ENCODE measurements at places on chromosomes 1 and 21.

- DNase-seq: no peak
Measured at GRCh38 chr1:44786138-44786840, 1.7 kb downstream of the BEST4 start.

GRCh38 chr1:221284028-221284427 is 404.8 kb downstream of the HLX start:
- peak; percentile 15 for DNase-seq

GRCh38 chr1:32773018-32773763 is 44.0 kb downstream of the YARS1 start:
- DNase-seq: peak; percentile 49

GRCh38 chr1:241140670-241141069 is 216.3 kb downstream of the RGS7 start:
- no peak for DNase-seq

- no peak for DNase-seq
Measured at GRCh38 chr1:25922971-25923552, 16.8 kb upstream of the STMN1 start.

DNA sequence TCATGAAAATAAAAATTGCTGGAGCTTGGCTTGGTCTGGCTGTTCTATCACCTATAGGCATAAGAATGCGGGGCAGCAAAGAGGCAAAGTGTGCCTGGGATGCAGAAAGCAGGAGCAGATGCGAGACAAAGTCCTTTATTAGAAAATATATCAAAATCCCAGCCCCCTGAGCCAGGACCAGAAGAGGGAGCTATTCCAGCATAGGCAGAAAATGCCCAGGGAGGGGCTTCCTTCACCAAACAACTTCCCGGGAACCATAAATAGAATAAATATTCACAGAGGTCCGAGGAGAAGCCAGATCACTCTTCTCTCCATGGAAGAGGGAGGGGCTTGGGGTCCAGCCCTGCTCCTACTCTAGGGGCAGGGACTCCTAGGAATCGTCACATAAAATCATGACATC is 5.0 kb downstream of the PPOX start:
- DNase-seq: no peak

DNA sequence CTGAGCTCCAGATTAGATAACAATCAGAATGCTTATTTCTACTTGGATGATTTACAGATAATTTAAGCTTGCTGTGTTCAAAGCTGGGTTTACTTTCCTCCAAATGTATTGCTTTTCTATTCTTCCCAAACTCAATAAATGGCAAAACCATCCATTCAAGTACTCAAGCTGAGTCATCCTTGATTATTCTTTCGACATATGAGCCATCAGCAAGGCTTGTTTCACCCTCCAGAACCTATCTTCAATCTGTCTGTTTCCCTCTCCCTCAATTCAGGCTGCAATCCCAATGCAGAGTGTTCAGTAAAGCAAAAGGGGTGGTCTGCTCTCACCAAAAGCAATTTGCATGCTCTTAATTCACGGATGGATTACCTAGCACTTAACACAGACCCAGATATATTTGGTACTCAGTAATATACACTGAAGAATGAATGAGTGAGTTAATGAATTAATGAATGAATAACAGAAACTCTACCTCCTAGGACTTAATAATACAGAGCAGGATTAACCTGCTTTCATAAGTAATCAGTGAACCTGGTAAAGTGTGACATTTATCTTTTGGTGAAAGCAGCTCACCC is 41.9 kb downstream of the DDR2 start:
- DNase-seq: no peak

- no peak for DNase-seq
Measured at GRCh38 chr1:39694026-39694425, 2.8 kb upstream of the HPCAL4 start.

DNA sequence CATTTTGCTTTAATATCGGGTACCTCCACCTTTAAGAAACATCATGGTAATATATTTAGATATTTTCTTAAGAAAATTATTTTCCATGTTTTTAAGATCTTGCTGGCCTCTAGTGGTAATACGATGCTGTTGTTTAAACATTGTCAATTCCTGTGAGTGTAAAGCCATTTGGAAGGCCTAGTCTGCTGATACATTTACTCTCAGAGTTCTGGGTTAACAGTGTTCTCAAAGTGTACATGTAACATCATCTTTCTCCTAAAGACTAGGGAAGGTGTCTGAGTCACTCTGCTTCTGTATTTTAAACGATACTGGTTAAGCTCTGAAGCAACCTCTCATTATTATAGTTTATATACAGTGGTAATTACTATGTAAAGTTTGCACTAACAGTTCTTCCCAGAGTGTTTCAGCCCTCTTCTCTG is 189.1 kb downstream of the RASAL2 start:
- DNase-seq: no peak

DNA sequence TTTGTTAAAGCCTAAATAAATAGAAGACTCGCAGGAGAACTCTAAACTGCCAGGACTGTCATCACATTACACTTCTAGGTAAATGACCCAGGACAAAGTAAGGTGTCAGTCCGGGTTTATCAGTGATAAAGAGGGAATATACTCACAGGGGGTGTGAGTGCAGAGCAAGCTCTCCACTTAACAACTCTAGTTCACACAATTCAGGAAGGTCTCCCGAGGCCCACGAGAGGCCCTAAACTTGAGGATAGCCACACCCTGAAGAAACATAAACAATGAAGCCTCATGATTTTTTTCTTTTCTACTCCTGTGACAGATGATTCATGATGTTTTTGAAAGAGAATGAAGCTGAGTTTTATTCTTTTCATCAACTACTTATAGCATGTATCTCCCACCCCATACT is 65.6 kb upstream of the EXO1 start:
- DNase-seq: no peak

DNA sequence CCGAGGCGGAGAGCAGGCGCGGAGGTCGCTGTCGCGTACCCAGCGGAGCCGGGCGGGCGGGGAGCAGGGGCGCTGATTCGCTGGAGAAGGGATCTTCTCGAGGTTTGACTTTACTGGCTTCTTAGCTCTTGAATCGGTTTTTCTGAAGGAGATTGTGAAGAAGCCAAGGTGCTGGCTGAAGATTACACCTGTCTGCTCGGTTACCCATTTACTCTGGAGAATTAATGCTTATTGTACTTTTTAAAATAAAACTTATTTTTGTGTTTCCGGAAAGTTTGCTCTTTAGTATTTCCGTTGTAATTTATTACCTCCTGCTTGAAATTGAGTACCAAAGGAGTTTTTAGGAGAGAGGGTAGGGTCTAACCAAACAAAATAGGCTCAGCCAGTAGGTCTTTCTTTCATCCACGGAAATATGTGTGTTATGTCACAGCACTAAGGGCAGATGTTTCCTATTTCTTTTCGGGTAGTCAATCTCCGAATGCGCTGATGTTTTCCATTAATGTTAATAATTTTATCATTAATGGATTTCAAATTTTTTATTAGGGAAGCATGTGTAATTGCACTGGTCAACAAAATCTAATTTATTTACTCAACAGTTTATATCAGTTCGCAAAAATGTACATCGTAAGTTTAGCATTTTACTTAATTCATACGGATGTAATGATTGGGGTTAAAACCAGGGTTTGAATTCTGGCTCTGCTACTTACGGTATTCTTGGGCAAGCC is 510 bp upstream of the GNG5 start:
- no peak for DNase-seq

DNA sequence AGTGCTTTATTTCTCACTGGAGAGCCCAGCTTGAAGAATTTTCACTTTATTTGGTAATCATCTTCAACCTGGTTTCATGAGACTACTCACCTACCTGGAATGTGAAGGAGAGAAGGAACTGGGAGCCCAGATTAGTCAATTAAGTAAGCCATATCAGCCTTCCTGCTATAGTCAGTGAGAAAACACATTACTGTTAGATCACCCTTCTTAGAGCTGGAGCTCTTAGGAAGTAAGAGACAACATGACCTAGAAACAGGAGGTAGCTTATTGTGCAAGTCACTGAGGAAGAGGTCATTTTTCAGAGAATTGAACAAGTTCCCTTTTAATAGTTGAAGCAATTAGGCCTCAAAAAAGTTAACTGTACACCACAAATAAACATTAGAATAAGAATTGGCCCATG is 49.2 kb upstream of the TEKT2 start:
- DNase-seq: peak; percentile 3

DNA sequence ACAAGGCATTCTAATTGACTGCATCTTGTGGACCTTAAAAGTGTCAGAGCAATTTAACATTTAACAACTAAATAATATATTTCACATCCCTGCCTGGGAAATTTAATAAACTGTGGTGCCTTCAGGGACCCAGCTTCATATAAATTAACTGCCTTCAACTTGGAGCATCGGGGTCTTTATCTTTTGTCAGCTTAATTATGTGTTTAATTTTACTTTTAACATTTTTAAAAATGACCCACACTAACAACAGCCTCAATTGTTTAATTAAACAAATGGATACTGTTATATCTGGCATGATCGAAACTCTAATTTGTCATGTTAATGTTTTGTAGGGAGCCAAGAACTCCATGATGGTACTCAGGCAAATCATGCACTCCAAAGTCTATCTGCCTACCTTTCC is 389.3 kb upstream of the BEND5 start:
- no peak for DNase-seq
